ENCODE measurements at places on chromosomes 11 and 22. TPM values are rescaled to one million over a fixed set of nuclear protein-coding genes. Genes with fewer than 3 reads are reported as not detected.

Gene C1QTNF4
- 5.0 TPM for total RNA-seq

Gene NLRP6
- 0.36 TPM for total RNA-seq

Gene CHRM1
- not detected for total RNA-seq

Gene DUSP18
- total RNA-seq = 12.3 TPM

Gene C11orf87
- 0.09 TPM for total RNA-seq

Gene RBFOX2
- 77.7 TPM for total RNA-seq

Gene LRP4
- total RNA-seq = 29.3 TPM

Gene TSSK2
- total RNA-seq = not detected

- no peak for DNase-seq
Measured at GRCh38 chr11:95035316-95035715, 10.3 kb downstream of the KDM4E start.

DNA sequence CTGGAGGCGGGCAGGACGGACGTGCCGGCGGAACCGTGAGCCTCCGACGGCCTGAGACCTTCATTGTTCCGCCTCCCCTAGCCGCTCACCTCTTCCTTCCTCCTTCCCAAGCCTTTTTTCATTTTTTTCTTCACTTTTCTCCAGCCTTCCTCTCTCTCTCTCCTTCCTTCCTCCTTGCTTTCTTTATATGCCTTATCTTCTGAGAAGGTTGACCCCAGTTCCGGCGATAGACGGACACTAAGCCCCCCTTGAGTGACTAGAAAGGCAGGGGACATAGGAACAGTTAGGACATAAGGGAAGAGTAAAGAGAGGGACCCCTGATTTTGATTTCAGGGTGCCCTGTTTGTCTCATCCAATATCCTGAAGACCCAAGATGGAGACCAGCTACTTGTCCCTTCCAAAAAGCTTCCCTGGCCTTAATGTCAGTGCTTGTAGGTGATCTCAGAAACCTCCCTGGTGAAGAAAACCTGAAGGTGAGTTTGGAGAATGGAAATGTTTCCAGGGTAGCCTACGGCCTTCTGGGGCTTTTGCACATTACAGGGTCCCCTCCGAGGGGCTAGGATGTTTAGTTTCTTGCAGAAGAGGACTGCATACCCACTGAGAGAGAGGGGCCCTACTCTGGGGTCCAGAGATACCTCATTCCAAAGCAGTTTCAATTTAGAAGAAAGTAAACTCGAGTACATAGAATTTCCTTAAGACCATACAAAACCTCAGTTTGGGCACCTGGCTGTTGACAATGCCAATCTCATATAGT is 3.5 kb downstream of the ADM start:
- no peak for DNase-seq

GRCh38 chr11:96341211-96342013 is 1.6 kb downstream of the MAML2 start:
- DNase-seq = peak; percentile 76

- DNase-seq = no peak
Measured at GRCh38 chr11:14327116-14327515, 31.9 kb downstream of the RRAS2 start.

DNA sequence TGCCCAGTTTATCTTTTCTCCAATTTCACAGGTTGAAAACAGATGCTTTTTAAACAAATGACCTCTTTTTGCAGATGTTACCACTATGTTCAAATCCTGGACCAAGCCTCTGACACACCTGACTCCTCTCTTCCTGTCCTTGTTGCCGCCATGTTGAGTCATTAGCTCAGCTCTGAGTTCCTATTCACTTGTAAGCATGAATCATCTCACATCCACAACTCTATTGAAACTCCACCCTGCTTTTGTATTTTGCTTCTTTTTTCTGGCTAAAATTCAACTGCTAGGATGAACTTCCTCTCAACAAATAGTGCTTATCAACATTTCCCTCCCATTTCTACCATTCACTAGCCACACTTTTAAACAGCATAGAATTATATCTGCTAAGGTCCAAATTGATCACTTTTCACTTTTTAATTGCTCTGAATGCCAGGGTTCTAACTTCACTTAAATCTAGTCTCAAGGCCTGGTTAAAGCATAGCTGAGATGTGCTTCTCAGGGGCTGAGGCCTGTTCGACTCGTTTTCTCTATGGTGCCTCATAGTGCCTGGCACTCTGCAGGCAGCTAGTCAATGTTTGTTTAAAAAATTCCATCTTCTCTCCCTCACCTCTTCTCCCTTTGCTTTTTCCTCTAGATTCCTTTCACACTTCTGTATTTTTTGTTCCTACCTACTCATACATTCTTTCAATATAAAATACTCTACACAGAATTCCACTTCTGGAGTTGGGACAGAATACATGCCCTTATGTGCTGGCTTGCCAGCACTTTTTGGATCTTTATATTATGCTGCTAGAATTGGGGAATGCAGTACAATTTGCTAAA is 3.9 kb downstream of the JOSD1 start:
- DNase-seq = no peak

DNA sequence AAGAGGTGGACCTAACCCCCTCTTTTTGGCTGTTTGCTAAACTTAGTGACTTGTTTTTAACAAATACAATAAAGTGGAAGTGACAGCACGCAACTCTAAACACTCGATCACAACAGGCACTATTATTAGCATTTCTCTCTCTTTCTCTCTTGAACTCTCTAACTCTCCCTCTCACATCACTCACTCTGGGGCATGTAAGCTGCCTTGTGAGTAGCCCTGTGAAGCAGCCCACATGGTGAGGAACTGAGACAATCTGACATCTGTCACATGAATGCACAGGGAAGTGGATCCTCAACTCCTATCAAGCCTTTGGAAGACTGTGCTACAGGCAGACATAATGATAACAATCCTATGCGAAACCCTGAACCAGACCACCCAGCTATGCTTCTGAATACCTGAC is 609.0 kb upstream of the CNTN5 start:
- DNase-seq = no peak

- DNase-seq = no peak
Measured at GRCh38 chr11:118886681-118887111, 3.0 kb downstream of the CXCR5 start.

DNA sequence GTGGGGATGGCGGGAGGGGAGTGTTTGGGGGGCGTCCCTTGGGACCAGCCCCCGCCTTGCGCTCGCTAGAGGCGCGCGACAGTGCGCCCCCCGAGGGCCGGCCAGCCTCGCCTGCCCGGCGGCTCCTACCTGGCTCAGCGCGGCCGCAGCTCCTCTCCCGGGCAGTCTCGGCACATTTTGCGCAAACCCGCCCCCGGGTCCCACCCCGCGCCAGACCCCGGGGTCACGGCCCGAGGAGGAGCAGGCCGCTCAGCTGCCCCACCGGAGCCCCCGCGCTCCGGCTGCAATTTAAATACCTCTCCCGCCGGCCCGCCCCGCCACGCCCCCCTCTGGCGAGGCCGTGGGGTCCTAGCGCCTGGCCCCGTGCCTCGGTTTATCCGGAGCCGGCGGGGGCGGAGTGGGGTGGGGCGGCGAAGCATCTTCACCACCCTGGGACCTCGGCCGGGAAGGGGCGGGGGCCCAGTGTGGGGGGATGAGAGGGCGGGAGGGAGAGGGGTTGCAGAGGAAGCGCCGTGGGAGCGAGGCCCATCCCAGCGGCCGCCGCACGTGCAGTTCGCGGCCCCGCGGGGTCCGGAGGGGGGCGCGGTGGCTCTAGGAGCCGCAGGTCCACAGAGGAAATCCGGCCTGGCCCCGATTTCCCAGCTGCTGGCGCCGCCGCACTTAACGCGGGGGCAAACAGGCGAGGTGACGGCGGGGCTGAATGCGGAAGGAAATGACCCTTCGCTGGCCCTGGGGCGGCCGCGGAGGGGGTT is at the start of gene LRRC32:
Gene LRRC32, minus strand, starts transcription at position 263 of the 752 bp plus-strand sequence. CDS start 4,793 bp downstream, outside the sequence.
- DNase-seq = peak; percentile 81

- no peak for DNase-seq
Measured at GRCh38 chr11:68113986-68114385, 7.2 kb downstream of the CHKA start.

DNA sequence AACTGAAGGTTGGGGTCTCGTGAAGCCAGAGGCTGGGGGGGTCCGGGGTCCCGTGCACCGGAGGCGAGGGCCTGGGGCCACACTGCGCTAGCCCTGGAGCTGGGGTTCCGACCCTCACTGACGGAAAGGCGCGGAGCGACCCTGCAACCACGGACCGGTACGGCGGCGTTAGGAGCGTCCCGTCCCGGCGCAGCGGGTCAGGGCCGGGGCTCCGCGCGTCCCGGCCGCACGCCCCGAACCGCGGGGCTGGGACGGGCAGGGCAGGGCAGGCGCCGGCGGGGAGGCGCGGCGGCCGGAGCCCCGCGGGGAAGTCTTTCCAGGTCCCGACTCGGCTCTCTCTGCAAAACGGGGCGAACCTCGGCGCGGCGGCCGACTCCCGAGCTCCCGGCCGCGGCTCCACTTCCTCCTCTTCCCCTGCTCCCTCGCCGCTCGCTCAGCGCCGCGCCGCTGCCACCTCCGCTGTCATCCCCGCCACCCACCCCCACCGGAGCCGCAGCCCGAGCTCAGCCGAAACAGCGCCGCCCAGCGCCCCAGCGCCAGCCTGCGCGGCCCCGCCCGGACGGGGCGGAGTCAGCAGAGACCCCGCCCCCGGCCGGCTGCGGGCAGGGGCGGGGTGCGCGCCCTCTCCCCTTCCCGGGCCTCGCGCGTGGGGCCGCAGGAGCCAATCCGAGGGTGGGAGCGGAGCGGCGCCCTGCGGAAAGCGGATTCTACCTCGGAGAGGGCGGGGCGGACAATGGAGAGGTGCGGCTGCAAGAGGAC is at the start of gene GDPD5:
Gene GDPD5, minus strand, starts transcription at position 509 of the 759 bp plus-strand sequence. CDS start 48,206 bp downstream, outside the sequence.
- peak; percentile 89 for DNase-seq

DNA sequence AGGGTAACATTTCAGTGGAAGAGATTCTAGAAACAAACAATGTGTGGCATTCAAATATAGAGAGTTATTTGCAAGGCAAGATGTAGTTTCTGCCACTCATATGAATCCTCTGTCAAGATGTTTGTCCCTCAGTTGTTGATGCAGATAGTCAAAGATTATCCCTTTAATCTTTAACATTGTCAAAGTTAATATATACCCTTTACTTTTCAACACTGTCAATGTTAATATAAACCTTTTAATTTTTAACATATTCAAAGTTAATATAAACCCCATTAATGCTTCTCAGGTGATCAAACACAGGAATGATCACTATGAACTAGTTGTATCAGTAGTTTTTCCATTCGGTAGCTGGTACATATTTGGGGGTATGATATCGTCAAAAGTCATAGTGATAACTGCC is 51.9 kb upstream of the PICALM start:
- DNase-seq = no peak

DNA sequence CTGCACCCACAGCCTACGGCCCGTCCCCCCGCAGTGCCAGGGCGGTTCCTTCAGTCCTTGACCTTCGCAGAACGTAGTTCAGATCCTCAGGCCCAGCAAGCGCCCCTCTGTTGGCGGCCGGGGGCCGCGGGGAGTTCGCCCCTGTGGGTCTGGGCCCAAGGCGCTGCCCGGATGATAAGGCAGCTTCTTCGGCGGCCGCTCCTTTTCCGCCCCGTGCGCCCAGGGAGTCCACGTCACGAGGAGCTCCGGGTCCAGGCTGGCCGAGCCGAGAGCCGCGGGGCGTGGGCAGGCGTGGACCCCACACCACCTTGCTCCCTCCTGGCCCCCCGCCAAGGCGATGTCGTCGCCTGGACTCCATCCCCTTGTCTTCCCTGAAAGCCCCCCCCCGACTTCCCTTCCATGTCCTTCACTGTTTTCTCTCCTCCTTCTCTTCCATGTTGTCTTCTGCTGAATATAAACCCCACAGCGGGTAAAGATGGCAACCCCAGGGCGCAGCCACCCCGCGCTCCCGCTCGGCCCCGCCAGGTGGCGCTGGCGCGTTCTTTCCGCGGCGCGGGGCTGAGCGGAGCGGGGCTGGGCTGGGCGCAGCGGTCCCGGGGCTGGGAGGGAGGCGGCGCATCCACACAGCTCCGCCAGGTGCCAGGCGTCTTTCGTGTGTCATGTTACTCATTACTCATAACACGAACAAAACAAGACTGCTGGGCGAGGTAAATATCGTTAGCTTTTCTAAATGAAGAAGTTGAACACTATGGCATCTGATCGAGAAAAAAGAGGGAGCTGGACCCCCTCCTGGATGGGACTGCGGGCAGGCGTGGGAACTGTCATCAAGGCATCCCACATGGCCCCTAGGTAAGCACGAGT is 321.0 kb downstream of the NTM start:
- DNase-seq = no peak

DNA sequence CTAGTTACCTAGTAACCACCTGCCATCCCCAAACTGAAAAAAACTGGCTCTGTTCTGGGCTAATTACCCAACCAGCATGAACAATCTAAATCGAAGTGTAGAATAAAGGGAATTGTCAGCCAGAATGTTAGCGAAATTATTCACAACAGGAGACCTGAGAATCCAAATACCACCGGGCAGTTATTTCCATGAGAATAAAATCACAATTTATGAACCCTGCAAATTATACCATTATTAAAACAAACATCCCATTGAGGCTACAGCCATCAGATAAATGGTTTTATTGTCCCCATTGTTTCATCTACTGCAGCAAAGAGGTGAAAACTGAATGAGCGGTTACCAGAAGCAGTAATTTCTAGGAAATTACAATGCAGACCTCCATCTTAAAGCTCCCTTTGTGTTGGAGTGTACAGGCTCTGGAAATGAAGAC is 21.7 kb downstream of the FAM168A start:
- no peak for DNase-seq

DNA sequence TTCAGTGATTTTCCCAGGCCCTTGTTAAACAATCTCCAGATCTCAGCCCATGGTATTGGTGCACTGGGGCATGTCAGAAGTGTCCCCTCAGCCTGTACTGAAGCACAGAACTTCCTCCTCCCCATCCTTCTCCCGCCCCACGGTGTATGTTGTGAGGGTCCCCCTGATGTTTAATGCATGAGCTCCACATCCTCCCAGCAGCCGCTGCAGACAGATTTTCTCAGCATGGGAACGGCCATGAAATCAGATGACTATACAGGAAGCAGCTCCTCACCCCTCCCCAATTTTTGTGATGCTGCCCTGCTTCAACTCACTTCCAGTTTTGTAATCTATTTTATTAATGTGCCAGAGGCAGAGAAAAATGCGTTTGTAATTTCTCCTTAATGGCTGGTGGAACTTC is 406.0 kb downstream of the MIAT start:
- no peak for DNase-seq

GRCh38 chr22:39528080-39528661 is 4.4 kb downstream of the RPS19BP1 start:
- no peak for DNase-seq

DNA sequence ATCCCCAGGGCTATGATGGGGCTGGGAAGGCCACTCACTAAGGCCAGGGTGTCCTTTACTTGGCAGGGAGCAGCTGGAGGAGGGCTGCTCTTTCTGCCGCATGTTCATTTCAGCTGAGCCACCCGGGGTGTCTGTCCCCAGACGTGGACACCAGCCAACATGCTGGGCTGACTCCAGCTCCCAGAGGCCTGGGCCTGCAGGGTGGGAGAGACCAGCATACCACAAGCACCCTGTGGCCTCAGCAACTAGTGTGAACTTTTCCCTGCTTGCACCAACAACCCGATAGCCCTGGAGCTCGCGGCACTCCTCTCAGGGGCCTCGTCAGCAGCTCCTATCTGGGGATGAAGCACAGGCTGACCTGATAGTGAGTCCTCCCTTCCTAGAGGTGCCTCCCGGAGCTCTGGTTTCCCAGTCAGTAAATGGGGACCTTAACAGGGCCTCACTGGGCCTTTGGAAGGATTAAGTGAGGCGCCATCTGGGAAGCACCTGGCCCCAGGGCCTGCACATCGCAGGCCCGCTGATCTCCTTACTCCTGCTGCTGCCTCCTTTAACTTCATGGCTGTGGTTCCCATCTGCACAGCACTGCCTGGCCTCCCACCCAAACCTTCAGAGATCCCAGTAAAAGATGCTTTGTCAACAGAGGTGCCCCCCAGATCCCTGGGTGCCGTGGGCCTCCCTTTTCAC is 83.4 kb downstream of the GALNT18 start:
- DNase-seq = peak; percentile 61
